ENCODE measurements at places on chromosomes 6 and 20.

DNA sequence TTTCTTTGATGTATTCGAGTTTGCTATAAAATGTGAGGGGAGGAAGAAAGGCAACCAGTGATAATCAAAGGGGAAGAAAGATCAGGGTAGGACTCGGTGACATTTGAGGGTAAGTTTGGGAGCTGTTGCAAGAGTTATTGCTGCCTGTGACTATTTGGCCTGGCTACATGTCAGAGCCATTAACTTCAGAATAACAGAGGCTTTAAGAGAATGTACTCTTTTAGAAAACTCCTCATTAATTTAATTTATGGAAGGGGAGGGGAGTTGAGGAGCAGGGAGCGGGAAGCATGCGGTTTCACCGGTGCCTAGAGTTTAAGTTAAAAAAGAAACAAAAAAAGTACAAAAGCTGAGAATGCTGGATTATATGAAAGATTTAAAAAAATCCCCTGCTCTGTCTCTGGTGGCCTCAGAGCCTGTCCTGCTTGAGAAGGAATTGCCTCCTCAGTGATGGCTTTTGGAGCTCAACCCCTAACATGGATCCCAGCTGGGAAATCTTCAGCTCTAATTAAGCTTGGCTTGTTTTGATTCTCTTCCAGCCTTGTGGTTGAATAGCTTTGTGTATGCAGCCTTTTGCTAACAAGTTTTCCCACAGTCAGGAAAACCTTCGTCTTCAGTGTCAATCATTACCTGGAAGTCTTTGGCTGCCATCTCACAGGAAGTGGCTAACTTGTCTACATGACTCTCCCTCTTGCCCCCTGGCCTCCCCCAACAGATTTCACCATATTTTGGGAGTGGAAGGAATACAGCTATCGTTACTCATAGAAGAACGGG, 238.2 kb downstream of the SOX4 start:
- no peak for DNase-seq

- DNase-seq, result no peak
These were observed 383.8 kb upstream of the CITED2 start for GRCh38 chr6:139758209-139758611.

DNA sequence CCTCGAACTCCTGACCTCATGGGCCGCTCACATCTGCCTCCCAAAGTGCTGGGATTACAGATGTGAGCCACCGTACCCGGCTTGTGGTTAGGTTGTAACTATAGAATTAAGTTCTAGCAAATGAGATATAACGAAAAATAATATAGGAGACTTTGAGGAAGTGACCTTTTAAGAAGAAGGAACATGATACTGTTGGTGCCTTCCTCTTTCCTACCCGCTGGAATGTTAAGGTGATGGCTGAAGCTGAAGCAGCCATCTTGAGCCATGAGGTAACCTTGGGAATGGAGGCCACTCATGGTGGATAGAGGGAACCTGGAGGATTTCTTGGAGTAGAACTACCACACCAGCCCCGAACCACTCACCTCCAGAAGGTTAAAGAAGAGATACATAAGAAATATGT, 48.1 kb upstream of the MDGA1 start:
- no peak for DNase-seq

DNA sequence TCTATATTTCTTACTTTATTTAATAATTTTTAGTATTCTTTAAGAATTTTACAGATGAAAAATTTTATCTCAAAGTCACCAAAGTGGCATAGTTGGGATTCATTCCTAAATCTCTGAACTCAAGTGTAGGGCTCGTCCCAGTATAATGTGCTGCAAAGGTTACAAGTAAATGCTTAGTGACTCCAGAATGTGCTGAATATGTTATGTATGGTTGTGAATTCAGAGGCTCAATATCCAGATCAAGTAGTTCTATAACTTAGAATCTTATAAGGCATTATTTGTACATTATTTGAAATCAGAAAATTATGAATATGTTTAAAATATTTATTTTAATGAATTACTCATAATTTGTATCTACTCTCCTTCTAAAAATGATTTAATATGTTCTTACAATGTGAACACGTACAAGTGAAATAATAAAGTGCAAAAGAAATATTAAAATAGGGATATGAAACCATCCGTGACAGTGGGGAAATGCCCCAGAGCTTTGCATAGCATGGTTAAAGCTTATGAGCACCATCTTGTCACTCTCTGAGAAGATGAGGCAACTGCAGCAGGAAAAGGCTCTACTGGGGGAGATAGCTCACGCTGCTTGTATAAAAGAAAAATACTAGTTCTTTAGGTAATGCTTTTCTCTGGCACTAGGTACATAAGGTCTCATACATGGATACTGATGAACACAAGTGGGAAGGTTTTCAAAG, 259.0 kb downstream of the FOXC1 start:
- DNase-seq, result no peak

DNA sequence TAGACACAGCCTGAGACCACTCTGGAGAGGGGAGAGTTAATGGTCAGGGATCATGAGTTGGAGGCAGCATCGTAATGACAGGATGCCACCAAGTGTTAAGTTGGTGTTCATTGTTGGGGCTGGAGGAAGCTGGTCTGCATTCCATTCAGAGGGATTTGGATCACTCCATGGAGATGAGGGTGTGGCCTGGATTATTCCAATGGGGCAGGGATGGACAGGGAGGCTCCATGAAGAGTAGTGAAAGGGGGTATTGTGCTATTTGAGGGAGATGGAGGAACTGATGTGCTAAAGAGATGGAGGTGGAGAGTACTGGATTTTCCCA, 1.1 kb downstream of the SAPCD1 start:
- no peak for DNase-seq

DNA sequence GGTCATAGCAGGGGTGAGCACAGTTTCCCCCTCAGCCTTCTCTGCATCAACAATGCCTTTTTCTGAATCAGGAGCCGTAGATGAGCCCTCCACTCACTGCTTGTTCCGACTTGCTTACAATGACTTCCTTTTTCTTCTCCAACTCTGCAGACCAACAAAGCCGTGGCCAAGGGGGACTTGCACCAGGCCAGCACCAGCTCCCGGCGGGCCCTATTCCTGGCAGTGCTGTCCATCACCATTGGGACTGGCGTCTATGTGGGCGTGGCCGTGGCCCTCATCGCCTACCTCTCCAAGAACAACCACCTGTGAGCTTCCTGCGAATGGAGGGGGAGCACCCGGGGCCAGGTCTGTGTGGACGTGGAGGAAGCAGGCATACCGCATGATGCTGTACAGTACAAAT, 195.8 kb downstream of the SYNDIG1 start:
- DNase-seq, result no peak

- DNase-seq, result no peak
These were observed 8.2 kb downstream of the EDN3 start for GRCh38 chr20:59308493-59309201.

- DNase-seq, result no peak
These were observed 27.9 kb downstream of the MOCS1 start for GRCh38 chr6:39906318-39906761.

GRCh38 chr6:144055121-144055931, 40.0 kb downstream of the SF3B5 start:
- no peak for DNase-seq

DNA sequence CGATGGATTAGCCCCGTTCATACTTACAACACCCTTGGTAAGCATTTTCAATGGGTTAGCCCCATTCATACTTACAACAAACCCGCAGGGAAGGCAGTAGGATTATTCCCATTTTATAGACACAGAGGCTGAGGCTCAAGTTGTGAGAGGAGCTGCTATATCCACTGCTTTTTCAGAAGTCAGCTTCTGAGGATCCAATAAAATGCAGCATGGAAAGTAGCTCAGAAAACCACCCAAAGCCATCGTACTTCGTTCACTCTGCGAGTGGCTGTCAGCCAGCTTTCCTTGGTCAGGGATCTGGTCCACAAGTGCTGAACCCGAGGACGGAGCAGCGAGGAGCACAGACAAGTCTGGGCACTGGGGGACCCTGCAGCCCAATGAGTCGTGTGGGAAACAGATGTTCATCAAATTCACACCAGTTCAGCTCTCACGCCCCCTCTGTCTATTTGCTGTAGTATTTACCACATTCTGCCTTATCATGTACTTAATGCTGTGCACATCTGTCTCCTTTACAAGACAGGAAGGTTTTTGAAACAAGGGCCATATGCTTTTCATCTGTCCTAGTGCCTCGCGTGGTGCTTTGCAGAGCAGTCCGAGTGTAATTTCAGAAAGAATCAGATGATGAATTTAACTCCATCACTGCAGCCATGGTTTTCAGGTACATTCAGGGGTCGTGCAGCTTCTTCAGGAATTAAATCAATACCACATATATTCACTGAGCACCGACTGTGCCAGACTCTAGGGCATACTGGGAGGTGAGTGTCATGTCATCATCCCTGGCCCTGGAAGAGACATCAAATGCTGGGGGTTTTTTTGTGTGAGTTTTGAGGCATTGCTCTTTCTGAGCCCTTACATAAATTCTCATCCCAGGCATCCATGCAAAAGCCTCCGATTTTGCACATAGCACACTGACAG, 256.9 kb downstream of the CDH26 start:
- DNase-seq, result no peak

- DNase-seq, result no peak
These were observed 39.6 kb downstream of the ADAT2 start for GRCh38 chr6:143410859-143411270.

DNA sequence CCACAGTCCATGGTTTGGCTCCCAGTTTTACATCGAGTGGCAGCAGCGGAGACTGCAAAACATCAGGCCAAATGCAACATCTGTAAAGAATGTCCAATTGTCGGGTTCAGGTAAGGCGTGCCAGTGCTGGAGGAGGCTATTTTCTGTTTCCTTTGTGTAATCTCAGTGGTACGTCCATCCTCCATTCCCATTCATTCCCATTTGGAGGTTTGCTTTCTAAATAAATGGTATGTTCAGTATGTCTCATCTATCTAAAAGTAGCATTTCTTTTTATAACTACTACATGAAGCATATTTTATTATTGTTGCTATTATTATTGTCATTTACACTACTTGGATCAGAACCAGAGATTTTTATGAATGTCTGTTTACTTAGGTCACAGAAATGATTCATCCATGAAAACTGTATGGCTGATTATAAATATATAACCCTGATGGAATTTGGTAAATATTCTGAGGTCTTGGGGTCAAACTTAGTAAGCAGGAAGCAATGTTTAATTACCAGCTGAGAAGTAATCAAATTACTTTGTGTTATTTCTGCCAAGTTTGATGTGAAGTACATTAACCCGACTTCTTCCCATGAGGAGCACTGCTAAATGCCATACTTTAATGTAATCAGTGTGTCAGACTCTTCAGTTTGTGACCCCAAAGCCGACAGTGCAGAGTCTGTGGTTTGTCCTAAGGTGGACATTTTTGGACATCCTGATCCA, 512.9 kb downstream of the UTRN start:
- DNase-seq, result no peak

- no peak for DNase-seq
These were observed 246.5 kb downstream of the RIMS1 start for GRCh38 chr6:72132851-72133250.

DNA sequence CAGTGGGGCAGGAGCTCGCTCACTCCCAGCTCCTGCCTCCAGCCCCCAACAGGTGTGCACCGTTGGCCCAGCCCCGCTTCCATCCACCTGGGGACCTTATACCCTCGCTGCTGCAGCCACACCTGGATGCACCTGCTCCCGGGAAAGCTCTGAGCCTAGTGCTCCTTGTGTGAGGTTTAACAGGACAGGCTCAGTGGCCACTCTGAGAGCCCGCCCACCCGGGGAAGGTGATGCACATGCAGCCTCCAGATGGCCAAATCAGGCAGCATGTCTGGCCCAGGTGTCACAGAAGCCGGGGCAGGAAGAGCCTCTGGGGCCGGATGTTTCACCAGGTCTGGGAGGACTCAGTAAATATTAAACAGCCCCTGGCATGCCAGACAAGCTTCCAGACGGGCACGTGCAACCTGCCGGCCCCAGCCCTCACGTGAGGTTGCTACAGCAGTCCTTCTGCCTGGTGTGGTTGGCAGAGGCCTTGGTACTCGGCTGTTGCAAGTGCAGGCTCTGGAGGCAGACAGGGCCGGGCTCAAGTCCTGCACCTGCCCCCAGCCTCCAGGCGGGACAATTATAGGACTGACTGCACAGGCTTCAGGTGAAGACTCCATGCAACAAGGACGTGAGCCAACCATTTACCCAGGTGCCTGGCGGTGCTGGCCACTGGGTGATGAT, 66.9 kb downstream of the RIPOR3 start:
- no peak for DNase-seq

DNA sequence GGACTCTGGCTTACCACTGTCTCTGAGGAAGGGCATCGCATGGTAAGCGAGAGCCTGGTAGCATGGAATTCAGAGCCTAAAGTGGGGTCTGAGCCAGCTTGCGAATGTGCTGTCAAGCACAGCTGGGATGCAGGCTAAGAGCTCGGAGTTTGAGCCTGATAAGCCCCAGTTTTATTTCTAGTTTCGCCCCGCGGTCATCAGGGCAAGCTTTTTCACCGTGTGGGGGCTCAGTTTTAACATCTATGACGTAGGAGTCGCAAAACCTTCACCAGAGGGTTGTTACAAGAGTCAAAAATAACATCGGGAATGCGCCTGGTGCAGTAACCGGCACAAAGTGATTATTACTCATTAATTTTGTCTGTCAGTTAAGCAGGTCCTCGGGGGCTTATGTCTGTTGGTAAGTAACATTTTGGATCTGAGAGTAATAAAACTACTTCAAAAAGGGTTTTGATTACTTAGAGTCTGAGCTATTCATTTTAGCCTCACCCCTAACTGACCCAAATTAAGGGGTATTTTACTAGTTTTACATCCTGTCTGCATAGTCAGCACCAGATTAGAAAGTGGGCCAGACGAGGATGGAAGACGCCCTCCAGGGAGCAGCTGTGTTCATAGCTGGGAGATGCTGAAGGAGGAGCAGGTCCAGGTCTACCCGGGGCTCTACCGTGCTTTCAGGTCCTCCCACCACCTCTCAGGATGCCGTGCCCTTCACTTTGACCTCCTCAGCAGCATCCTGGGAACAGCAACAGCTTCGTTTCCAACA, 29.7 kb downstream of the SLC22A23 start:
- DNase-seq, result no peak

DNA sequence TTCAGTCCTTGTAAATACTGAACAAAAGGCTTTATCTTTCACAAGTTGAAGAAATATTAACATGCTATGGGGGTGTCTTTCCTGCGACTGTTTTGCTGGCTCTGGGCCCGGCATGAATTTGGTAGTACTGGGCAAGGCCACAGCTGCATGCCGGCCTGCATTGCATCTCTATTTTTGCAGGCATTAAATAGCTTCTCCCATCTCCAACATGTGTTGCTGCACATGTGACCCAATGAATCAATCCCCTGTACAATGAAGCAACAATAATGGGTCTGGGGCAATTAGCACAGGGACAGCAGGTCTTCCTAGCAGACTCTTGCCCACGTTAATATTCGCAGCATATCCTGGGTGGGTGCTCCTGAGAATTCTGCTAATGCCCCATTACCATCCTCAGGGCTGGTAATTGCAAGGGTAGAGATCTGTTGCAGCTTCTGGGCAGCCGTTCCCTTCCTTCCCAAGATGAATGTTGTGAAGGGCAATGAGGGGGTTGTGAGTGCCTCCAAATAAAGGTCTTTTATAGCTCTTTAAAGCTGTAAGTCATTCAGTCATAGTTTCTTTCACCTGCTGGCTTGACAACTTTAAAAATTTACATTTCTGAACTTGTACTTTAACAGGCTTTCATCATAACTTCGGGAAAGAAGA, 24.3 kb upstream of the CDYL start:
- no peak for DNase-seq

GRCh38 chr6:130105996-130106704, 87.8 kb downstream of the L3MBTL3 start:
- no peak for DNase-seq

Measured in stimulated activated CD8-positive, alpha-beta memory T cell treated with anti-CD3 and anti-CD28 coated beads, Interleukin-7, amount 100 ng/mL, for 1 hour (primary cell).